M059J (cell line): ENCODE measurements at places on chromosomes 7 and 10.

GRCh38 chr10:114087255-114087654 is 43.6 kb downstream of the ADRB1 start:
- no peak for DNase-seq

DNA sequence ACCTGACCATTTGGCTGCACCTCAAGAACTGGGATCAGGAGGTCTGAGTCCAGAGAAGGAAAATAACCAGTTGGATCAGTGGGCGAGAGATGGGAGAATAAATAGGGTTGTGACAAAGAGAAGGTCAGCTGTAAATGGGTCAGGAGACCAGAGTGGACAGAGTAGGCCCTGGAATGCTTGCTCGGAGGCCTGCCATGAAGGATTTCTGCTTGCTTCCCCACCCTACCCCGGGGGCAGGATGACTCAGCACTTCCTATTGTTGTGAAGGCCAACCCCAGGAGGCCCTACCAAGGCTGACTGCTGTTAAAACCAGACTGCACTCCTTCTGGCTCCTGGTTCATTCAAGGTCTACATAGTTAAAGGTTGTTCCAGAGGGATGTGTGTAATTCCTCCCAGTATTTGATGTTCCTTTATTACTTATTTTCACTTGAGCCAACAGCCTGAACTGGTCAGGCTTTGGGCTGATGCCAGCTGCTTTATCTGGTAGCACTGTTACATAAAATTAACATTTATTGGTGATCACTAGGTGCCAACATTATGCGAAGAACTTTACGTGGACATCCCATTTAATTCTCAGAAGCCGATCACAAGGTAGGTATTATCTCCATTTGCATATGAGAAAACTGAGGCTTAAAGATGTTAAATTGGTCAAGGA is 27.3 kb upstream of the IFRD1 start:
- DNase-seq: peak; percentile 99

GRCh38 chr7:19690736-19691135 is 18.1 kb downstream of the POLR1F start:
- DNase-seq: peak; percentile 46

GRCh38 chr10:12723220-12723619 is 278.3 kb downstream of the CCDC3 start:
- no peak for DNase-seq

- no peak for DNase-seq
Measured at GRCh38 chr7:1992554-1992953, 240.2 kb downstream of the MAD1L1 start.
